Heart left ventricle (tissue), 16 donors: ENCODE measurements at places on chromosomes 4 and X.

- DNase-seq = no peak
Observed at GRCh38 chr4:22099896-22100295, 151.3 kb upstream of the KCNIP4 start.

DNA sequence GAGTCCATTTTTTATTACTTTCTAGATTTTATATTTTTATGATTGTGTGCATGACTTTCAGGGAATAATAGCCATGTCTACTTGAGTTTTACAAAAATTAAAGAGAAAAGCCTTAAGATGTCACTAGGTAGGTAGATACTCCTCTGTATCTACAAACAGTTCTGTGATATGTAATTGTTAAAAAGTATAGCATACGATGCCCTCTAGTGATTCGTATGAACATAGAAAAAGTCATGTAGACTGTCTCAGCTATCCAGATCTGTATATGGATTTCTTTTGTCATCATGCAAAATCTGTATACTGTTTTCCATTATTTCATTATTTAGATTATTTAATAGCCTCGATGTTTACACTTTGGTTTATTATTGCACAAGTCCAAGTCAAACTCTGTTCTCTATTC lies 856.6 kb downstream of the CENPC start:
- DNase-seq = no peak

- no peak for DNase-seq
Observed at GRCh38 chr4:63632858-63633257, 776.4 kb downstream of the TECRL start.

DNA sequence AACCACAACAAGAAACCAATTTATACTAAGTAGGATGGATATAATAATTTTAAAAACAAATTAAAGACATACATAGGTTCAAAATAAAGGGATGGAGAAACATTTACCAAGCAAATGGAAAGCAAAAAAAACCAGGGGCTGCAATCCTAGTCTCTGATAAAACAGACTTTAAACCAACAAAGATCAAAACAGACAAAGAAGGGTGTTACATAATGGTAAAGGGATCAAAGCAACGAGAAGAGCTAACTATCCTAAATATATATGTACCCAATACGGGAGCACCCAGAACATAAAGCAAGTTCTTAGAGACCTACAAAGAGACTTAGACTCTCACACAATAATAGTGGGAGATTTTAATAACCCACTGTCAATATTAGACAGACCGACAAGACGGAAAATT lies 66.6 kb downstream of the ATRX start:
- DNase-seq = no peak

DNA sequence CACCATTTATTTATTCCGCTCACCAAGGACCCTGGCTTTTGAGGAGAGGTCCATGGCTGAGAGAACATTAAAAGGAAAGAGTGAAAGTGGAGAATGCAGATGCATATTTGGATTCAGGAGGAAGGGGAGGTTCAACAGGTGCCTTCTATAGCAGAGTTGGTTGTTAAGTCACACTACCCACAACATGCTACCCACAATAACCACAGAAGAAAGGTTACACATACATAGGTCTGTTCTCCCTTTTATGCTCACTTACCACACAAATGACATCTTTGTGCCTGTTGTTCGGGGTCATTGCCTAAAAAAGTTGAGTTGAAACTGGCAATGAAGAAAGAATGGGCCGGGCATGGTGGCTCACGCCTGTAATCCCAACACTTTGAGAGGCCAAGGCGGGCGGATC lies 587.4 kb downstream of the RPA4 start:
- no peak for DNase-seq

DNA sequence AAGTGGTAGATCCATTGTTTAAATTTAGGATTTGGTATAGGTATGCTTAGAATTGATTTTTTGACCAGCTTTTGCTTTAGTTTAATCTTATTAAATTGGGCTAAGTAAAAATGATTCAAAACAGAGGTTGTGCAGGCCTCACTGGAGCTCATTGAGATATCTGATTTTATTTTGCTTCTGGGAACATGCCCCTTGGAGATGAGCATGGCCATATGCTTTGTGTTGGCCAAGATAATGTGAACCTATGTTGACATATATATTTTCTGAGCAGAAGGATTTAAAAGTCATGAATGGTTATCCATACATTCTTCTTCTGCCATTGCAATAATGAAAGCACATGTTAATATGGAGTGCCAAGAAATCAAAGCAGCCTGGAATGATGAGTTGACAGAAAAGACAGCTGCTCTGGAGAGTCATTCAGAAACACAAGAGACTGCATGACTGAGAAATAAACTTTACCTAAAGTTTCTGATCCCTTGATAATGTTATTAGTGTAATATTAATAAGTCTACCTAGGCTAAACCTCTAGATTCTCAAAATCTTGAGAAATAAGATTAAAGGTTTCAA lies 489.7 kb upstream of the GNPDA2 start:
- DNase-seq = no peak

DNA sequence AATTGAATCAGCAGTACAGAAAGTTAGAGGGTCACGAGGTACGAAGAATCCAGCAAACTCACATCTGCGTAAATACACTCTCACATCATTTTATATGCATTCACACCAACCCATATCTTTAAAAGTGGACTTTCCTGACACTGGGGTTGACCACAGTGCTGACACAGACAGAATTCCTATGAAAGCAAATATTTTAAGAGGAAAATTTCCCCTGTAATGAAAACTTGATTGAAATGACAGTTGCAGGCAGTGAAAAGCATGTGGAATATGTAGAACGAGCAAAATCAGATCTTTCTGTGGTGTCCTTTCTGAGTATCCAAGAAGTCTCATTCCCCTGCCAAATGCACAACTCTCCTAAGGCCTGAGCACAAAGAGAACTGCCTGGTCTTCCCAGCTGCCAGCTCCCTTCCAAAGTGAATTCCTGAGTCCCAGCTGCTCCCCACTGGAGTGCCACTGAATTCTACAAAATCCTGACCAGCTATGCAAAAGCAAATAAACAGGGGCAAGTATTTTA lies 50.5 kb upstream of the FAM9C start:
- no peak for DNase-seq
